ENCODE measurements at places on chromosomes 11 and 22. TPM values are rescaled to one million over a fixed set of nuclear protein-coding genes. Genes with fewer than 3 reads are reported as not detected.

MIAT gene
- total RNA-seq = 110 TPM

GRCh38 chr11:16117989-16118756 lies 238.2 kb downstream of the SOX6 start:
- no peak for DNase-seq

XKR3 gene
- not detected for total RNA-seq

DNA sequence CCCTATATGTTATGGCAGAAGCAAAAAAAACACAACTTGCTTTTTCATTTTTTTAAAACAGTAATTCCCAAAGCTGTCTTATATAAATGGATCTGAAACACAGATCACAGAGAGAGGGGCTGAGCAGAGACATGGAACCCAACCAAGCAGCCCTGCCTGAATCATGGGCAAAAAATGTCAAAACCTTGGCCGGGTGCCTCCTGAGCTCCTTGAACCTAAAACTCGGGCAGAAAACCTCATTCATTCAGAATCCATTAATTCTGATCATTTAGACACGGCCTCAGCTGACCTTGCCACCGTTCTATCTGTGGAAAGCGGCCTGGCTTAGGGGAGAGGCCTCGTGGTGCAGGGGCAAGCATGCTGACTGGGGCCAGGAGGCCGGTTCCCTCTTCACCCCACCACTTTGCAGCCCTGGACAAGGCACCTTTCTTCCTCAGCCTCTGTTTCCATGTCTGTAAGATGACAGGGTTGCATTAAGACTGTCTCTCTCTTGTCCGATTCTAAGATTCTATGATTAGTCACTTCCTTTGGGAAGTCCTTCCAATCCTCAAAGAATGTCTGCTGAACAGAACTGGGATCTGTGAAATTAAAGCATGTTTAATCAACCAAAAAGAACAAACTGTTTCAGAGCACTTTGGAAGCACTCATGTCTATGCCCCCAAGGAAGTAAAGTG lies 26.0 kb downstream of the TENM4 start:
- no peak for DNase-seq

DNA sequence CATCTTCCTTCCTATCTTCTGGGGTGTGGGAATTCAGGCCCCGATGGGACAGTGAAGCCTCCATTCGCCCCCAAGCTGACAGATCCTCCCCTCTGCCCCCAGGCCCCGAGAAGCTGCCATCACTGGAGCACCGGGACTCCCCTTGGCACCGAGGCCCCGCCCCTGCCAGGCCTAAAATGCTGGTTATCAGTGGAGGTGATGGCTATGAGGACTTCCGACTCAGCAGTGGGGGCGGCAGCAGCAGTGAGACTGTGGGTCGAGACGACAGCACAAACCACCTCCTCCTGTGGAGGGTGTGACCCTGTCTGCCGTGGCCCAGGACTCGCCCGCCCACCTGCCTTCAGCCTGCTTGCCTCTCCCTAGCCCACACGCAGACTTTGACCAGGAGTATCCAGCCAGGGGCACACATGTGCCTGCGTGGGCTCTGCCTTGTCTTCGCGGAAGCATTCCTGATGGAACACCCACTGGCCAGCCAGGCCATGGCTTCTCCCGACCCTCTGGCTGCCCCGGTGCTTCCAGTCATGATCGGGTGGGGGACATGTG lies 8.6 kb upstream of the RELT start:
- no peak for DNase-seq

DNA sequence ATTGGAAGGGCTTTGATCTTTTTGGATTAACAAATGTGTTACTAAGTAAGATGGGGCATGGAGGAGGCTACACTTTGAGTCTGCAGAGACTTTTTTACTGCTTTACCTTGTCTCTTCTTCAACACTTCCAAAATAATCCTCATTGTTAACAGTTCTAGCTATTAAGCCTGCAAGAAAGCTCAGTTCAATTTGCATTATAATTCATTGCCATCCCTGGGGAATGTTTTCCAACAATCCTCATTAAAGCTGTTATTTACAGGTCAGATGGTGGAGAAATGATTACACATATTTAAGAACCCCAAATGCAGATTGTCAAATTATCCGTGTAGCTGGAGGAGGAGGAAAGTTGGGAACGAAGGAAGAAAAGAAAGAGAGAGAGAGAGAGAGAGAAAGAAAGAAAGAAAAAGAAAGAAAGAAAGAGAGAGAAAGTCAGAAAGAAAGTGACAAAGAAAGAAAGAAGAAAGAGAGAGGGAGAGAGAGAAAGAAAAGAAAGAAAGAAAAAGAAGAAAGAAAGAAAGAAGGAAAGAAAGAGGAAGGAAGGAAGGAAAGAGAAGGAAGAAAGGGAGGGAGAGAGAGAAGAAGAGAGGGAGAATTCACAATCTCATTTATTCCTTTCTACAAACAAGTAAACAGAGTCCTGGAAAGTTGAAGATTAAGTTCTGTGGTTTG lies 443.9 kb downstream of the INSC start:
- no peak for DNase-seq

DNA sequence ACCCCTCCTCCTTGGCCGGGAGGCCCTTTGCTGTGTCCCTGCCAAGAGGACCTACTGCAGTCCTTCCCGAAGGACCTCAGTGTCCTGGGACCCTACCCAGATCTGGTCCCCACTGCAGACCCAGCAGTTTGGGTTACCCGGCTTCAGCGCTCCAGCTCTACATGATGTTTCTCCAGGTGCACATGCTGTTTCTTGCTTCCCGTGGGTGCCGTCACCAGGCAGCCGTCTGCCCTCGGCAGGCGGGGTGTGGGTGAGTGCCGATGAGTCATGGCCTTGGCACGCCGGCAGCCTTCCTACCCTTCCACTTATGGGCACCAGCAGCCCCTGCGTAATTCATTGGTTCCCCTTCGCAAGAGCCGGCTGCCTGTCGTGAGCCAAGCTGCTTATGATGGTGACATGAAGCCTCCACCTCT lies 101.8 kb downstream of the BCR start:
- peak; percentile 73 for DNase-seq

DNA sequence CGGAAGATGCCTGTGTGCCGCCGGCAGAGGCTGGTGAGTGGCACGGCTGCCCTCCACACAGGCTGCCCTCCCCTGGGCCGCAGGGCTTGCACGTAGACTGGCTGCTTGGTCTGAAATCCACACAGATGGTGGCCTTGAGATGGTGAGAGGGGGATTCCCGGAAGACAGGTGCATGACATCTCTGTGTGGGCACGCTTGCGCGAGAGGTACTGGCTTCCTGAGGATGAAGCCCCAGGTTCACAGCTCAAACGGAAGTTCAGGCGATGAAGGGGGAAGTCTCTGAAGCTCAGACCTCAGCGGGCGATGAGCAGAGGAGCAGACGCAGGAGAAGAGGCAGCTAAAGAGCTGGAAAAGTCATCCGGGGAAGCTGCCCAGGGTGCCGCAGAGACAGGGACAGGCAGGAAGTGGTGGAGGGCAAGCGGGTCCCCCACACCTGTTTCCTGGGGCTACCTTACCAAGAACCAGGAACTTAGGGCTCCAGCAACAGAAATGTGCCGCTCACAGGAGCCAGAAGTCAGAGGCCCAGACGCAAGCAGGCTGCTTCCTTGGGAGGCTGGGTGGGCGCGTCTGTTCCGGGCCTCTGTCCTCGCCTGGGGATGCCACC lies 7.2 kb downstream of the CRELD2 start:
- DNase-seq = no peak

- DNase-seq = no peak
Observed at GRCh38 chr11:28833670-28834069, 725.5 kb downstream of the METTL15 start.

DUSP8 gene
- 4.1 TPM for total RNA-seq

MAPK8IP2 gene
- total RNA-seq = 60.3 TPM

KCNQ1 gene
- total RNA-seq = under 0.01 TPM

DNA sequence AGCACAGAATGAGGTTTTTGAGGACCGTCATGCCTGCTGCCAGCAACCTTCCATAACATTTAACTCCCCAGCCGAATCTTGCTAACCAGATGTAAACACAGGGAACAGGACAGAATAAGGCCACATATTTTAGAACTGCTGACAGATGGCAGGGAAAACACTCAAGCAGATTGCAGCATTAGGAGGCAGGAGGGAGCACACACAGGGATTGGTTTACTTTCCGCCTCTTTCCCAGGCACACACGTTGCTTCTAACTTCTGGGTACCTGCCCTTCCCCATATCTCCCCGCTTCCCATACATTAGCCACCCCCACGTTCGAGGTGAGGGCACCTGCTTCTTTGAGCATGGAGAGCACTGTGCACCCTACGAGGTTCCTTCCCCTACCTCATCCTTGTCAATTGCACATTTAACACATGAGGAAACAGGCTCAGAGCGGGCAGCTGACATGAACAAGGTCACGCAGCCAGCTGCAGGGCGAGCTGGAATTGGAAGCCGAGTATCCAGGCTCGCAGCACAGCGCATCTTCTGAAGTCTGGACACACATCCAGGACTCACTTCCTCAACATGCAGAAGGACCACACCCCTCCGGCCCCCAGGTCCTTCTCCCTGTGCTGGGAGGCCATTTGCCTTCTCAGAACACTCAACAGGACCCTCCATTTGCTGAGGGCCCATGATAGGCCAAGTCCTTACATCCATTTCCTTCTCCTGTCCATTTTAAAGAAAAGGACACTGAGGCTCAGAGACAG lies 18.7 kb downstream of the ASPHD2 start:
- no peak for DNase-seq

MYRF gene
- total RNA-seq = 0.82 TPM

GRCh38 chr11:13376838-13377237 lies 86.2 kb downstream of the BTBD10 start:
- no peak for DNase-seq

DNA sequence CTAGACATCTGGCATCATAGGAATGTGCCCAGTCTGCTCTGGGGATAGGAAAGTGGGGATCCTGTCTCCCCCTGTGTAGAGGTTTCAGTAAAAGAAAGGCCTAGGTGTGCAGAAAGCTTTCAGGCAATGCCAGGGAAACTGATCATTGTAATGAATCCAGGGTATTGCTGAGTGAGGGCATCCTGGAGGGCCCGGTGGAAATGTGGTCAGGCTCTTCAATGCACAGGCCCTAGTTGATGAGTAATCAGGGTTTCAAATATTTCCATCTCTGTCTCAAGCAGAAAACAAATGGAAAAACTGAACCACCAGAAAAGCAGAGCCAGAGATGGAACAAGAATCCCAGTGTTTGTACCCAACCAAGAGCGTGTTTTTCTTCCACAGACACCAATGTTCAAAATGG lies 2.0 kb downstream of the CD3E start:
- DNase-seq = no peak

TBX10 gene
- not detected for total RNA-seq

DNA sequence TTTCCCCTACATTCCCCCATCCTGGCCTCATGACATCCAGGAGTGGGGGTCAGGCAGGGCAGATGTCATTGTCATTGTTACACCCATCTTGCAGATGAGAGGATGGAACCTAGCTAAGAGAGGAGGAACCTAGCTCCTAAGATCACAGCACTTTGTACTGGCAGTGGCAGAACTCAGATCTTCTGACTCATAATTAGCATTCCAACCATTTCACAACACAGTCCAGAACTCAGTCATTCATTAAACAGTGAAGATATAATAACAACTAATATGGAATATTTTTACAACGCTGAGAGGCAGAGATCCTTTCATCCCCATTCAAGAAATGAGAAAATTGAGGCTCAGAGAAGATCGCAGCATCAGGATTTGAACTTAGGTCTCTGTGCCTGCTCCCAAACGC lies 127.8 kb downstream of the CHST1 start:
- no peak for DNase-seq

GRCh38 chr11:110177086-110177456 lies 83.9 kb downstream of the ZC3H12C start:
- DNase-seq = no peak

DNA sequence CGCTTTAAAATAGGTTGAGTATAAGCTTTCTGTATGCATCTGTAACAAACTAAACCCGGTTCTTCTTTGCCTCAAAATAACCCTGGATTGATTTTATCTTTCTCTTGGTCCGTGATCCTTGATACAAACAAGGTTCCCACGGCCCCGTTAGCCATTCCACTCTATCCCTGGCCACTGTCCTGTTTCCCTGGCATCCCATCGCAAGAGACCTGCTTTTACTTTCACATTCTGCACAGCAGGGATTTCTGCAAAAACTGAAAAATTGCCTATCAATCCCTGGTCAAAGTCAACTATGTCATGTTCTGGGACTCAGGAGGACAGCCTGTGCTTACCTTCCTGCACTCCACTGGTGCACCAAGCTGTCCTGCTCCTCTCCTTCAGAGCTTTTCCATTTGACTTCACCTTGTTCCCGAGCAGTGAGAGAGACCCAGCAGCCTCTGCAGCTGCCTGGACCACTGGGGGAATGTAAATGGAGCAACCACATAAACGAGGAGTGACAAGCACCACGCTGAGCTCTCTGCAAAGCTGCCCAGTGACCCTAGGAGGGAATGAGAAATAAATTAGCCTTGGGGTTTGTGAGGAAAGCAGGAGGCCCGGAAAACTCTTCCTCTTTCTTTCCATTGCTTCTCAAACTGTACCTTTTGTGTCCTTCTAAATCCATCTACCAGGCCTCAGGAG lies 175.9 kb downstream of the NTM start:
- DNase-seq = no peak

FXYD6 gene
- 69.3 TPM for total RNA-seq
